ENCODE measurements at places on chromosomes 3 and 15.
A peak's percentile ranks its signal among the peaks of the same experiment; 100 is the strongest.

DNA sequence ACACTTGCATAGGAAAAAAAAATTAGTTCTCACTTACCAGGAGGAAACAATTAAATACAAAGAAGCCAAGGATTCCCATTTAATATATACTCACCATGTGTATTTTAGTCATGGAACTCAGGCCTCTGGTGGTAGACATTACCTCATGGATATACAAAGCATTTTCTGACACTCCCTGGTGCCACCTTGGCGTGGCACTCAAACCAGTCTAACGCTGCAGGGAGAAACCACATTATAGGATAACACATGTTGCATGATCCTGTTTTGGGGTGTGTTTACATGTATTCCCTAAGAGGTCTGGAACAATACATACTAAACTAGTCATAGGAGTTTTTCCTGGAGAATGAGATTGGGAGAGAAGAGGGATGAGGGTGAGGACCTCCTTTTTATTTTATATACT lies 5.9 kb upstream of the RTF1 start:
- no peak for DNase-seq

DNA sequence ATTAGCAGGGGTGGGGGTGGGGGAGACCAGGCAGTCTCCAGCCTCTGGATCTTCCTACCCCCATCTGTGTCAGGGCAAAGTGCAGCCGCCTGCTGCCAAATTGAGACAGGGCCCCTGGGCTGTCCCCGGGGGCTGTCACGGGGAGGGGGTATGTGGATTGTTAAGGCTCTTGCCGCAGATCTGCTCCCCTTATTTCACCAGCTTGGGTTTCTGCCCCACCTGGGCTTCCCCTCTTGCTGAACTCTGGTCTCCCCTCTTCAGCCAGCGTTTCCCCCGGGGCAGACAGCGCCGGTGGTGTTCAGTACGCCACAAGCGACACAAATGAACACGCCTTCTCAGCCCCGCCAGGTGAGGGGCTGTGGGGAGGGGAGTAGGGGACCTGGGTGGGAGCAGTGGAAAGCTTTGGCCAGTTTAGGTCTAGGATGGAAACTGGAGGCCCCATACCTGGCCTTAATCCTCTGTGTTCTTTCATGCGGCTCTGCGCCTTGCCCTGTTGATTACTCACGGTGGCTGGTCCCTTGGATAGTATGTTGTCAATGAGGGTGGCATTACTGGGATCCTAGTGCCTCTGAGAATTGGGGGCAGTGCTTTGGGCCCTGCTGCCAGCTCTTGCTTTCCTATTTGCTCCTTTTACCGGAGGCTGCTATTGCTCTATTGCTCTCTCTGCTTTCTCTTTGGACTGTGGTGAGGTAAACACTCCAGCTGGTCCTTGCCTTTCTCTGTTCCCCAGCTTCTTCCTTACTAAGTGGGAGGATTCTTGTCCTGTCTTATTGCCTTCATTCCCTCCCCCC lies 1.7 kb downstream of the EIF4G1 start:
- DNase-seq = peak; percentile 44

GRCh38 chr3:73707772-73708171 lies 83.0 kb upstream of the PDZRN3 start:
- no peak for DNase-seq

DNA sequence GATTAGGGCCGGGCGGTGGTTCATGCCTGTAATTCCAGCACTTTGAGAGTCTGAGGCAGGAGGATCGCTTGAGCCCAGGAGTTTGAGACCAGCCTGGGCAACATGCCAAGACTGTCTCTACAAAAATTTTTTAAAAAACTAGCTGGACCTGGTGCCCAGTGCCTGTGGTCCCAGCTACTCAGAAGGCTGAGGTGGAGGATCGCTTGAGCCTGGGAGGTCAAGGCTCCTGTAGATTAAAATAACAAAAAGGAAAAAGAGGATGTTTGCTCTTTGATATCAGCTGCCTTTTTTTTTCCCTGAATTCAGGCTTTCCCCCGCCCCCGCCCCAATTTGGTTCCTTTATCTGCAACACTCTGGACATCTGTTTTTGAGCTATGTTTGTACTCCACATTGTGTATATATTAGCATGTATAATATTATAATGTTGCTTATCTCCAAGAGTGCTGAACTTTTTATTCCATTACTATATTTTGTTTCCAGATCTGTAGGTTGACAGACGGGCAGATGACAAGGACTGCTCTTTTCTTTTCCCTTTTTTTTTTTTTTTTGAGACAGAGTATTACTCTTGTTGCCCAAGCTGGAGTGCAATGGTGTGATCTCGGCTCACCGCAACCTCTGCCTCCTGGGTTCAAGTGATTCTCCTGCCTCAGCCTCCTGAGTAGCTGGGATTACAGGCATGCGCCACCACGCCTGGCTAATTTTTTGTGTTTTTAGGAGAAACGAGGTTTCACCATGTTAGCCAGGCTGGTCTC lies 4.6 kb downstream of the SNAP23 start:
- no peak for DNase-seq

GRCh38 chr3:104214277-104214676 lies 1152.4 kb upstream of the ALCAM start:
- no peak for DNase-seq

Measured in CD4-positive, alpha-beta T cell treated with Interleukin-17A for 1 hour (primary cell).